Neural crest cell (in vitro differentiated cells): ENCODE measurements at places on chromosomes 16 and 17.

- DNase-seq: no peak
Observed at GRCh38 chr17:12406623-12407215, 259.0 kb upstream of the MYOCD start.

GRCh38 chr17:74532115-74532514 is 840 bp upstream of the CD300LB start:
- no peak for DNase-seq

DNA sequence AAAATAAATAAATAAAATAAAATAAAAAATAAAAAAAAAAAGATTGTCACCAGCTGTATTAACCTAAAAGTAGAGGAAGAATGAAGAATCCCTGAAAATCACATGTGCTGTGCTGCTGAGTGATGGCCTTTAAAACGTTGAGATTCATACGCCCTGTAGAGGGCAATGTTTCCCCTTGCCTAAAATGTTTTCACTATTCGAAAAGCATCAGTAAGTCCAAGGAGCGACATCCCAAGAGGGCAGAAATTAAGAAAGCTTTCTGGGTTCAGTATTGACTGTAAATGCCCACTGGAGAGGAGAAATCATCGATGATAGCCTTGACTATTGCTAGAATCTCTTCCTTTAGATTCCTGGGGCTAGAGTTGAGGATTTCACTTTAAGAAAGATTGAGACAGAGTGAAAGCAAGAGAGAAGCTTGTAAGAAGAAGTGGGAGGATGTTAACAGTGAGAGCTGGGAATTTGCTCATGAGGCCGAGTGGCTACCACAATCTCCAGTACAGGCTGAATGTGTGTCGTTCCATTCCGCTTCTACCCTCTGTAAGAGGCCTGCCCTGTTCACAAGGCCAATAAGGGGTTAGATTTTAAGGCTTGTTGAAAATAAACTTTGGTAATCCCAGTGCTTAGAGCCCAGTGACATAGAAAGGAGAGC is 170.8 kb upstream of the FAM20A start:
- no peak for DNase-seq

DNA sequence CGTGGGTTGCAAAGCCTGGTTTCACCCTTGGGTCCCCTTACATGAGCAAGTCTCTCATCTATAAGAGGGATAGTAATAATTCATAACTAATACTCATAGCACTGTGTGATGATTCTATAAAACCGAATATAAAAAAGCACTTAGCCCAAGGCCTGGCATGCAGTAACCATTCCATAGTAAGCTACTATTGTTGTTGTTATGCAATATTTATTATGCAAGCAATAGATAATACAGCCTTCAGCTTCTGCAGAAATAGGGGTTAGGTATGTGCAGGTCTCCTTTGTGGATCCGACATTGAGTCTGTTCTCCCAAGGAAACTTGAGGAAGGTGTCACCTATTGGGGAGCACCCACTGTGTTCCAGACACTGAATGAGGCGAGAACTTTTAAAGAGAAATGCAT is 401.1 kb downstream of the UTP18 start:
- no peak for DNase-seq

DNA sequence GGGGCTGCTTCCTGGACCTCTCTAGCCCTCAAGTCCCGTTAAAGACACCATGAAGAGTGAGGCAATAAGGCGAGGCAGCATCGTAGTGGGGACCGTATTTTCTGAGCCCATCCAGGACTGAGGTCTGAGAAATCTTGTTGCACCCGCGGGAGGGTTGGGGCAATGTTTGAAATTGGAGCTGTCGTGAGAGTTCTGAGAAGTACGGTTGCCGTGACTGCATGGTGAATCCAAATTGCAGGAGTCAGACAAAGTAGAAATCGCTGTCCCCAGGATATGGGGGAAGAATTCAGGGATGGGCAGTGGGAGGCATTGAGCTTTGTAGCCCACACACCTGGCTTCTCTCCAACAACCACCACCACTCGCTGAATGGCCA is 42.0 kb upstream of the RPL38 start:
- no peak for DNase-seq

DNA sequence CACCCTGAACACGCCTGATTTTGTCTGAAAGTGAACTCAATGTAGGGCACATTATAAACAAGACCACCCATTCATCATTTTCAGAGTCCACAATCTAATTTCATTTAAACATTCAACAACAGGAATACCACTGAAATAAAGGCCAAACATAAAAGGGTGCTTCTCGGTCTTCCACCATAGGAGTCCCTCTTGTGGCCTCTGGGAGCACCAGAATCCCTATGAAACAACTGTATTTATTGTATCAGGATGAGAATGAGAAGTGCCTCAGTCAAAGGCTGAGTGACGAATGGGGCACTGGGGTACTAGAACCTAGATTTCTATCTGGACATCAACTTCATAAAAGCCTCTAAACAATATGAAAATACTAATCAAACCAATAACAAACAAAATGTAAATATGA is 40.4 kb downstream of the NXPH3 start:
- DNase-seq: no peak

DNA sequence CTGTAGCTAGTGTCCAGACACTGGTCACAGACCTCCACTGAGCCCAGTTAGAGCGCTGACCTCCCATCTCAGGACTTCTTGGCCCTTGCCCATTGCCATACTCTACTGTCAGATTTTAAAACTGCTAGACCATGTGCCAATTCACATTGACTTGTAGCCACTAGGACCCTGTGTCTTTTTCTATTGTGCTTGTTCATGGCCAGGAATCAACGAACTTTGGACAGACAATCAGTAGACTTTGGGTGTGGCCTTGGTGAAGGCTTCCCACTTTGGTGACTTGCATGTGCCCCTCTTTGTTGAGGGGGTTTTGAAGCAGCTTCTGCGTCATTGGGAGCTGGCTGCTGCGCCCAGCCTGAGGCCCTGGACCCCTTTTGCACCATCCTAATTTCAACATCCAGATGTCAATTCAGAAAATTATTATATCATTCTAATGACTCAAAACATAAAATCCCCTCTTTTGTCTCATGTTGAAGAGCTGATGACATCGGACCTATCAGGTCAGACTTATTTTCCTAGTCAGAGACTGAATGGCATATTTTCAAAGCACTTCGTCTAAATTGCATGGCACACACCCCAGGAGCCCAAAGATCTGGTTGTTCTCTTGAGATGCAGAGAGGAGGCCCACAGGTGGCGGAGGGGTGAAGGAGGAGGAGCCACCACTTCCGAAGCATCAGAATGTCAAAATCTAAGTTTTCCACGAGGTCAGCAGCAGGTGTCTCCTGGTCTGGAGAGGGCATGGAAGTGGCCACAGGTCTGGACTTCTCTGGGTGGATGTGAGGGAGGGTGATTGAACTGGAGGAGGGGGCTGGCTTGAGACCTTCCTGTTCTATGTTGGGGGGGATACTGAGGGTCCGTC is 93.4 kb upstream of the CBX4 start:
- DNase-seq: no peak

- DNase-seq: no peak
Observed at GRCh38 chr16:73019457-73020362, 28.2 kb downstream of the ZFHX3 start.

DNA sequence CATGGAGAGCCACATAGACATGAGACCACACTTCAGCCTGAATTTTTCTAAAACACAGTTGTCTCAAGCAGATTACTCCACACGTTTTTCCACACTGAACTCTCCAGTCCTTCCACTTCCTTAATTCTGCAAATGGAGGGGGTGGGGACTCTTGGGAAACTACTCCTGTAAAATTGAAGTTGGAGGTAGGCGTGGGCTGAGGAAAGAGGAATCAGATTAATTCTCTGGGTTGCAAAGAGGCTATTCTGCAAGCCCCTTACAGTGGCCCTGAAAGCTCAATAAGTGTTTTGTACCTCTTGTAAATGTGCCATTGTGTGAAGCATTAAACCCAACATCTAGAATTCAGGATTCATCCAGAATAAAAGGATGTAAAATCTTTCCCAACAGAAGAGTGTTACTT is 9.6 kb downstream of the MARVELD3 start:
- DNase-seq: no peak
